CD4-positive, alpha-beta T cell treated with Interleukin-15 for 4 hours (primary cell): ENCODE measurements at places on chromosomes 13 and 19.
A peak's percentile ranks its signal among the peaks of the same experiment; 100 is the strongest.

- no peak for DNase-seq
Observed at GRCh38 chr13:101202590-101202989, 213.7 kb downstream of the NALCN start.

- no peak for DNase-seq
Observed at GRCh38 chr13:89029062-89029461, 1357.9 kb downstream of the SLITRK5 start.

GRCh38 chr13:110499621-110500281 is 61.8 kb downstream of the RAB20 start:
- DNase-seq = no peak

GRCh38 chr19:31602548-31602947 is 253.3 kb upstream of the TSHZ3 start:
- DNase-seq = no peak

- DNase-seq = no peak
Observed at GRCh38 chr19:40081411-40081810, 9.3 kb downstream of the ZNF780A start.

- no peak for DNase-seq
Observed at GRCh38 chr13:22848539-22849052, 332.2 kb upstream of the SGCG start.

- peak; percentile 58 for DNase-seq
Observed at GRCh38 chr19:45499196-45500180, 1.2 kb downstream of the PPM1N start.

DNA sequence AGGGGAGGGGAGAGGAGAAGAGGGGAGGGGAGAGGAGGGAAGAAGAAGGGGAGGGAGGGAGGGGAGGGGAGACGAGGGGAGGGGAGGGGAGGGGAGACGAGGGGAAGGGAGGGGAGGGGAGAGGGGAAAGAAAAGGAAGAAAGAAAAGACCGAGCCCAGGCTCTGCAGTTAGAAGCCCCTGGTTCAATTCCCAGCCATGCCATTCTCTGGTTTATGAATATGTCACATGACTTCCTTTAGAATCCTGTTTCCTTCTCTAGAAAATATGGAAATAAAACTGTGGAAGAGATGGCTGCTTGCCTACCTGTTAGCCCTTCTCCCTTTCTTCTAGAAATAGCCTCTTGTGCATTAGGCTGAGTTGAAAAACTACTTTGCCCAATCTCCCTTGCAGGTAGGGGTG is 14.3 kb downstream of the TNNT1 start:
- DNase-seq = no peak
